ENCODE measurements at places on chromosomes 7 and 10. TPM values are rescaled to one million over a fixed set of nuclear protein-coding genes. Genes with fewer than 3 reads are reported as not detected.
A peak's percentile ranks its signal among the peaks of the same experiment; 100 is the strongest.

The UTF1 gene
- not detected for total RNA-seq

The MPLKIP gene
- total RNA-seq = 18.2 TPM

The P4HA1 gene
- total RNA-seq = 53.7 TPM

The BICC1 gene
- total RNA-seq = 4.1 TPM

The SUN3 gene
- total RNA-seq = not detected

The CALHM1 gene
- not detected for total RNA-seq

The HOXA11 gene
- total RNA-seq = not detected

The CYP26C1 gene
- not detected for total RNA-seq

The ADCY1 gene
- total RNA-seq = 4.3 TPM

The POLR2J2 gene
- total RNA-seq = 3.1 TPM

The HOXA13 gene
- not detected for total RNA-seq

The ACADSB gene
- total RNA-seq = 74.2 TPM

The C10orf90 gene
- total RNA-seq = not detected

DNA sequence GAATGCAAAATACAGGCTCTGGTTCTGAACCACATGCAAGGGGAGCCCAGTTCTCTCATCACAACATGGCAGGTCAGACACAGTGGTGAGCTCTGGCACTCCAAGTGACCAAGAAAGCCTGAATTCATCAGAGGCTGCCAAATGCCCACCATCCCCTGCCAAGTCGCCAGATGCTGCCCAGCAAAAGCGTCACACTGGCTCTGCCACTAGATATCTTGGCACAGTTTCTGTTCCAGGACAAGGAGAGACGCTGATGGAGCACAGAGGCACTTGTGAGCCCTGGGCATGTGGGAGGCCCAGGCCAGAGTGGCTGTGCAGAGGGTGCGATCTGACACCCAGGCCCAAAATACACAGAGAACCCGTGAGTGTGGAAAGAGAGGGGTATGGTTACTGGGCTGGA is 57.8 kb downstream of the GAD2 start:
- H3K4me1 ChIP-seq = no peaks in the 10 kb centered on the region
- DNase-seq = no peak
- H3K4me3 ChIP-seq = no peak overlapping the region
- H3K36me3 ChIP-seq = no peaks in the 10 kb centered on the region
- no peak overlapping the region for H3K27ac ChIP-seq
- peaks cover 12% of the 10 kb centered on the region for H3K27me3 ChIP-seq

DNA sequence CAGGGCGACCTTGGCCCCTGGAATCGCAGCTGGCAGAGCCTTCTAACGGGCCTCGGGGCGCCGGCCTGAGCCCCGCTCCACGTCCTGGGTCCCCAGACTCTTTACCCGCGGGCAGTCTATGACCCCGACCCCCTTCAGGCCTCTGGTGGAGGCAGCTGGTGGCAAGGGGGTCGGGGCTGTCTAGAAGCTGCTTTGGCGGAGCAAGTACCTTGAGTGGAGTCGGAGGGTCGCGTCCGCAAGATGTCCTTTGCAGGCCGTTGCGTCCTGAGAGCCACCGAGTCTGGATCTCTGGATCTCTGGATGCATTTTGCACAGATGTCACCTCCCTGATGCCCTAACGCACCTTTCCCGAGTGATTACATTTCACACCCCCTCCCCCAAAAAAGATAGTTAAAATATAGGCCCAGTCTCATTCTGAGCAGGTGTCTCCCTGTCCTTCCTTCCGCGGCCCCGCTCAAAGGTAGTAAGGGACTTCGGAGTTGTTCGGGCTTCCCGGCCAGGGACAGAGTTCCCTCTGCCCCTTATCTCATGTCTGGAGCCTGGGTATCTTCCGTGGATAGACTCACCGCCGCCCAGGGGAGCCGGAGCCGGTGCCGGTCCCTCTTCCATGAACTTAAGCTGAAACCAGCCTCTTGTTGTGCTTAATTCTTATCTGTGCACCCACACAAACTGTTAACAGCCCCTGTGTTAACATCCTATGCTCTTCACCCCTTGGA is 457 bp downstream of the ACADSB start:
- peak; percentile 17 for DNase-seq
- no peaks in the 10 kb centered on the region for H3K27me3 ChIP-seq
- H3K27ac ChIP-seq = peak overlapping the region; percentile 83
- H3K4me1 ChIP-seq = peaks cover 40% of the 10 kb centered on the region
- peak overlapping the region; percentile 97 for H3K4me3 ChIP-seq
- H3K36me3 ChIP-seq = peaks cover 2% of the 10 kb centered on the region

DNA sequence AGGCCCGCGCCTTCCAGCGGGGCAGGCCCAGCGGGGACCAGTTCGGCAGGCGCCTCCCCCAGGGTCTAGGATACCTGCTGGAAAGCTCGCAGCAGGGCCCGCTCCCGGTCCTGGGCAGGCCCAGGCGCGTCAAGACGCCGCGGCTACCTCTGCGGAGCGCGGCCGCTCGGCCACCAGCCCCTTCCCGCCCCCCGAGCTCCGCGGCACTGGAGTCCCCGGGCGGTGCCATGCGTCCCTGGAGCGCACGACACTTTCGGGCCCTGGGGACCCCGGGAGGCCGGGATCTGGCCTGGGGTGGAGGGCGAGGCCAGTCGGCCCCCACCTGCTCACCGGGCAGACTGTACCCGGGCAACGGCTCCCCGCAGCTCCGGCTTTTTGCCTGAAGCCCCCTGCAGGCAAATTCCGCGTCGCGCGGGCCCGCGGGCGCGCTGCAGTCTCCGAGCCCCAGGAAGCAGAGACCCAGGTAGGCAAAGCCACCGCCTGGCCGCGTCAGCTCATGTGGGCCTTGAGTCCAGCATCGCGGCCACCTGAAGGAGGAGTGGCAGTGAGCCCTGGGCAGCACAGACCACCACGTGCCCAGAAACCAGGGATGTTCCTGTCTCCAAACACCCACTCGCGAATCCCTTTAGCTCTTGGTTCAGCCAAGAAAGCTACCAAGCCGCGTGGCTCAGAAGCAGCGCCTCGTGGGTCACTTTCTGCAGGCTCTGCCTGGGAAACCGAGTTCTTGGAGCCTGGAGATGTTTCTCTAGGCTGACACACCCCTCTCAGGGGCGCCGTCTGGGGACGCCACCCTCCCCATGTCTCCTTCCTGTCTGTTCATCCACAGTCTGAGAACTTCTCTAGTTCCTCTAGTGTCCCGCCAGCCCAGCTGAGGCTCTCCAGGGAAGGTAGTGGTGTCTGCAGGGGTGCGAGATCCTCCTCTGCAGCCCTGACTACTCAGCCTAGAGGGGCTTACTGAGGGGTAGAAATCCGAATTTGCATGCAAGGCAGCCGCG is 46.1 kb upstream of the APBB1IP start:
- H3K36me3 ChIP-seq = no peaks in the 10 kb centered on the region
- H3K4me3 ChIP-seq = no peak overlapping the region
- H3K27ac ChIP-seq = no peak overlapping the region
- DNase-seq = no peak

- no peak overlapping the region for H3K4me3 ChIP-seq
- H3K27me3 ChIP-seq = no peaks in the 10 kb centered on the region
- DNase-seq = no peak
- no peak overlapping the region for H3K27ac ChIP-seq
- peaks cover 20% of the 10 kb centered on the region for H3K4me1 ChIP-seq
These were observed 40.0 kb downstream of the CDK1 start for GRCh38 chr10:60818134-60818770.

GRCh38 chr10:133457100-133457841 is 3.5 kb downstream of the SCART1 start:
- peaks cover 3% of the 10 kb centered on the region for H3K27me3 ChIP-seq
- H3K4me1 ChIP-seq = no peaks in the 10 kb centered on the region
- no peak overlapping the region for H3K4me3 ChIP-seq
- DNase-seq = no peak

GRCh38 chr7:825386-825785 is 6.9 kb upstream of the SUN1 start:
- H3K27me3 ChIP-seq = no peaks in the 10 kb centered on the region
- no peak overlapping the region for H3K4me3 ChIP-seq
- H3K36me3 ChIP-seq = no peaks in the 10 kb centered on the region
- peak overlapping the region; percentile 56 for H3K27ac ChIP-seq

DNA sequence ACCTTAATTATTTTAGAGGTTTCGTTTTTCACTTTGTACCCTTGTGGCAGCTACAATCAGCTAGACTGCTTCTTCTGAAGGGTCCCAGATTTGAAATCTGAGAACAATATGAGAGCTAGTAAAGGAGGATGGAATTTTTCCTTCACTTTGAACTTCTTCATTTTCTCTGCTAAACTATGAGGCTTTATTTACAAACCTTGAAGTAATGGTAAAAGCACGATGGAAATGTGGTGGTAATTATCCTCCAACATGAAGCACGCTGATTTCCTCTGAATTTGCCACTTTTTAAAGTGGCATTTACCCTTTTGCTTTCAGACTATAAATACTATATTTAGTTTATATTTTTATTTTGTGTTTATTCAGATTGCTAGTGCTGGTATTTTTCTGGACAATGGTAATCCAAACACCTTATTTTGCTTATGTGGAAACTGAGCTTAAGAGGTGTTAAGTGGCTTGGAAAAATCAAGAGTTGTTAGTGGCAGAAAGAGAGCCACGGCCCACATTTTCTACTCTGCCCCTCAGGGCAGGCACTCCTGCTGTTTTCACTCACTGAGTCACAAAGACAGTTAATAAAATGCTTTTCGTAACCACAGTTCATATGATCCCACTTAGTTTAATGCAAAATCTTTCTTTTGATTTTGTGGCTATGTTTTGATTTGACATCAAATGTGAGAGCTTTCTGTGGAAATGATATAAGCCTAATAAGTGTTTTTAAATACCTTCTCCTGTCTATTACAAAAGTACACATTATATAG is 2.7 kb downstream of the SSMEM1 start:
- H3K27ac ChIP-seq = no peak overlapping the region
- no peaks in the 10 kb centered on the region for H3K27me3 ChIP-seq
- H3K4me1 ChIP-seq = no peaks in the 10 kb centered on the region
- H3K4me3 ChIP-seq = no peak overlapping the region
- H3K36me3 ChIP-seq = no peaks in the 10 kb centered on the region
- no peak for DNase-seq

DNA sequence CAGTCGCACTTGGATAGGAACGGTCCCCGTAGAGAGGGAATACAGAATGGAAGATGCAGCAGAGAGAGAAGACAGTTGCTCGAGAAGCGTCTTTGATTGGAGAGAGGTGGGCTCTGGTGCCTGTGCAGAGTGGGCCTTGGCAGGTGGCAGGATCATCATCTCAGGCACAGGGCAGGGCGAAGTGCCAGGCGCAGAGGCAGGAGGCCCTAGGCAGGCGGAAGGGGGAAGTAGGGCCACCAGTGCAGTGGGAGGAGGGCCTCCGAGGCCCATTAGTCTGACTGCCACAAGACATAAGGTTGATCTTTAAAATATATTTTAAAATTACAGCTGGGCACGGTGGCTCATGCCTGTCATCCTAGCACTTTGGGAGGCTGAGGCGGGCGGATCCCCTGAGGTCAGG is 10.1 kb downstream of the CARD11 start:
- no peak overlapping the region for H3K4me3 ChIP-seq
- DNase-seq = no peak
- H3K4me1 ChIP-seq = no peaks in the 10 kb centered on the region
- H3K27me3 ChIP-seq = no peaks in the 10 kb centered on the region

DNA sequence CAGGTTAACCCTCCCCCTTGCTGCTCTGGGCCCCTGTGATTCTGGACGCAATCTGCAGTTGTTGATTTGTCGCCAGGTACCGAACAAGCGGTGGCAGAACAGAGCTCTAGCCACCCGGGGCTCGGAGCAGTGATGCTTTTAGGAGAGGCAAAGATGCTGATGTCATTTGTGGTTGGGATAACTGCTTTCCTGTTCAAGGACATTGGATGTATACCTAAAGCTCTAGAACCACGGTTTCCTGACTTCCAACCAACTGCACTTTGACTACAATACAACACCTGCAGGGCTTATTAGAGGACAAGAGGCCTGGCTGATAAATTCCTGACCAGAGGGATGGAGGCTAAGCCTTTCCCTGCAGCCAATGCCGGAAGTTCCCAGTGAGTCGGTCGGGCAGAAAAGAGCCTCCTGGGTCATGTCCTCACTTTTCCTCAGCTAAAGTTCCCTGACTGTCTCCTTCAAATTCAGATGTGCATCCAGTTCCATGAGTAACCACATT is 6.5 kb upstream of the RBM20 start:
- no peaks in the 10 kb centered on the region for H3K36me3 ChIP-seq
- H3K4me1 ChIP-seq = peaks cover 22% of the 10 kb centered on the region
- peak overlapping the region; percentile 59 for H3K27ac ChIP-seq
- no peak overlapping the region for H3K4me3 ChIP-seq

- no peak overlapping the region for H3K27ac ChIP-seq
- no peak for DNase-seq
- no peaks in the 10 kb centered on the region for H3K4me1 ChIP-seq
- peaks cover 9% of the 10 kb centered on the region for H3K27me3 ChIP-seq
- no peaks in the 10 kb centered on the region for H3K36me3 ChIP-seq
These were observed 62.0 kb downstream of the SLIT1 start for GRCh38 chr10:97123765-97124164.

DNA sequence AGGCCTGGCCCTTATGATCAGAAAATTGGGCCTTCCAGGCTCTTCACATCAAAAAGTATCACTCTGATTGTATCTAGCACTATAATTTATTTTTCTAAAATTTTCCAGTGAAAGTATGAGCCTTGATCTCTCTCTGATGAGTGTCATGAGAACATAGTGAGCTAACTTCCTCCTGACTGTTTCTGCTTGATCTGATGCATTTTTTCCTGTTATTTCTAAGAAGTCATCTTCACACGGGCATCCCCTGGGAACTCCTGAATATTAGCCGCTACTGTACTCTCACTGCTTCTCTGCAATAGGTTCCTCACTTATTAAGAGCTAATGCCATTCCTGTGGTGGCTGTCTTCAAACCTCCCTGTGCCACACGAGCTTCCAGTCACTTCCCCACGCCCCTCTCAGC is 63.1 kb upstream of the ZPBP start:
- no peak overlapping the region for H3K4me3 ChIP-seq
- no peak for DNase-seq
- H3K27me3 ChIP-seq = no peaks in the 10 kb centered on the region
- no peaks in the 10 kb centered on the region for H3K4me1 ChIP-seq
- H3K36me3 ChIP-seq = no peaks in the 10 kb centered on the region

DNA sequence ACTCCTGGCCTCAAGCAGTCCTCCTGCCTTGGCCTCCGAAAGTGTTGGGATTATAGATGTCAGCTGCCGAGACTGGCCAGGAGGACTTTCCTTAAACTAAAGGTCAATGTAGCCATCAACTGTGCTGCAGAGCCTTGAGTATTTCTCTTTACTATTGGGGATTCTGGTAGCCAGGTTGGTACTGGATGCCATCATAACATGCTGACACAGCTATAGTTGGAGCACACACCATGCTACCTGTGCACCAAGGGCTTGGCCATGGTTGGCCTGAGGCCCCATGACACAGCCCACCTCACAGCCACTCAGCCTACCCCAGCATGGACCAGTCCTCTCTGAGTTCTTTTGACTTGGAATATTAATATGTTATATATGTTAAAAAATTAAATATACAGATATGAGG is 54.4 kb downstream of the HECTD2 start:
- no peaks in the 10 kb centered on the region for H3K4me1 ChIP-seq
- H3K4me3 ChIP-seq = no peak overlapping the region
- no peak overlapping the region for H3K27ac ChIP-seq
- H3K27me3 ChIP-seq = no peaks in the 10 kb centered on the region
- H3K36me3 ChIP-seq = peaks cover 70% of the 10 kb centered on the region

- no peaks in the 10 kb centered on the region for H3K36me3 ChIP-seq
- no peaks in the 10 kb centered on the region for H3K27me3 ChIP-seq
These were observed 473.4 kb downstream of the DNAJB6 start for GRCh38 chr7:157809863-157810851.
